ENCODE measurements at places on chromosomes 3 and 15.

DNA sequence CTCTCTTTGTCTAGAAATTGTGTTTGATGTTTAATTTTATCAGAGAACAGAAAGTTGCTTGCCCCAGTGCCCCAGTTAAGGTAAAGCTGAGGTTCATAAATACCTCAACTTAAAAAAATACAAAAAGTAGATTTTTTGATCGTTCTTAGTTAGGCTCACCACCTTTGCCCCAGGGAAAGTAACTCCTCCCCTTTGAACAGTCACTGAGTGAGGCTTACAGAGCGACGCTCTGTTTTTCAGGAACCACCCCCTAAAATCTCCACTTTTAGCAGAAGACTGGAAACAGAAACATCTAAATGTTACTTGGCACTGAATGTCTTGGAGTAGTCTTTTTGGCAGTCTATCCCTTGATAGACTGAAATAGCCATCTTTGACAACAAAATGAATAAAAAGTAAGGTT, 24.9 kb downstream of the BLM start:
- DNase-seq = no peak

DNA sequence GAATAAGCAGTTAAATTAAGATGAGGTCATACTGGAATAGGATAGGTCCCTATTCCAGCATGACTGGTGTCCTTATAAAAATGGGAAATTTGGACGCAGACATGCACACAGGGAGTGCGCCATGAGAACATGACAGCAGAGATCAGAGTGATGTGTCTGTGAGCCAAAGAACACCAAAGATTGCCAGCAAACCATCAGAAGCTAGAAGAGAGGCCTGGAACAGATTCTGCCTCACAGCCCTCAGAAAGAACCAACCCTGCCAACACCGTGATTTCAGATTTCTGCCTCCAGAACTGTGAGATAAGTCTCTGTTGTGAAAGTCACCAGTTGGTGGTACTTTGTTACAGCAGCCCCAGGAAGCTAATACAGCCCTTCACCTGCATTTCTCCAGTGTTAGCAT, 34.7 kb downstream of the EPHB1 start:
- DNase-seq = no peak

GRCh38 chr3:150515210-150515609, 31.1 kb downstream of the SERP1 start:
- DNase-seq = no peak

DNA sequence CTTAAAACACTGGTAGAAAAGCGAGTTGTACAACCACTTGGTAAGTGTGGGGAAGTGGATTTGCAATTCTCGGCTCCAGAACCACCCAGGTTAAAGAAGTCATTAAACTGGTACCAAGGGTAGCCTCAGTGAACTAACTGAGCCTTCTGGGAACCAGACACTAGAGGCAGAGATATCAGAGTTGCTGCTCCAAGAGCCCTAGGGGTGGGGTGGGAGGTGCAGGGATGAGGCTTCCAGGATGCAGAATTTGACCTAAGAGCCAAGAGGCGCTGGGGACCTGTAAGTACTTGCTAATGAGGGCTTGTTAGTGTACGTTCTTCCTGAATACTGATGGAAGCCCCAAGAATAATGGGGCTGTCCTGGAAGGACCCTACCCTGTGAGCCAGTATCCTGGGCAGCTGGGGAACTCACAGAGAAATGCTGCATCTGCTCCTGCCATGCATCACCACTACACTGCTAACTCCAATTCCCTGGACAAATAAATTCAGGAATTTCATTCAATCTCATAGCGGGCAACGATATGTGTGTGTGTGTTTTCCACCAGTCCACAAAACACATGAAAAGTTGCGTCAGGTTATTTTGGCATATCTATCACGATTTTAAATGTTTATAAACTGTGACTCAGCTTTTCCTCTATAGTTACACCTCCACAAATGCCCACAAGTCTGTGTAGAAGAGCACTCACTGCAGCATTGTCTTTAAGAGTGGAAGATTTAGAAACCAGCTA, 23.8 kb downstream of the STIMATE start:
- no peak for DNase-seq

- DNase-seq = peak; percentile 26
Measured at GRCh38 chr3:17412950-17413530, 329.4 kb downstream of the TBC1D5 start.

DNA sequence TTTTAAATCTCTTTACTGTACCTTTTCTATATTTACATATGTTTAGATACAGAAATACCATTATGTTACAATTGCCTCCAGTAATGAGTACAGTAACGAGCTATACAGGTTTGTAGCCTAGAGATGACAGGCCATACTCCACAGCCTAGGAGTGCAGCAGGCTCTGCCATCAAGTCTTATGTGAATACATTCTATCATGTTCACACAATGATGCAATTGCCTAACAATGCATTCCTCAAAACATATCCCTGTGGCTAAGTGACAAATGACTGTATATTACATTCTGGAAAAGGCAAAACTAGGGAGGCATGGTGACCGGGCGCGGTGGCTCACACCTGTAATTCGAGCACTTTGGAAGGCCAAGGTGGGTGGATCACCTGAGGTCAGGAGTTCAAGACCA, 192.4 kb upstream of the IGF1R start:
- no peak for DNase-seq

GRCh38 chr3:154018100-154018696, 103.0 kb upstream of the ARHGEF26 start:
- peak; percentile 15 for DNase-seq

DNA sequence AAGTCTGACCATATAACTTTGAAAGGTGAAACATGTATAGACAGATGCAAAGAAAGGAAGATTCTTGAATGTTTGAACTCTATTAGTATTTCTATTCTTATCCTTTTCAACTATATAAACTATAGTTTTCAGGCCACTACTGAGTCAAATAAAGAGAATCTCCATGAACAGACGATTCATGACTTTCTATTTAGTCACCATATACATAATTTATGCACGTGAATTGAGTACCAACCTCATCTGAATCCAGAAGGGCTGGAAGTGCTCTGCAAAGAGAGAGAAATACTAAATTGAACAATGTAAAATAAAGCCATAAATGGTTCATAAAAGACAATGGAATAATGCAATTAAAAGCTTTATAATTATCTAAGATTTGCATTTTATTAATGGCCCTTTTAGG, 9.5 kb upstream of the VPS39 start:
- no peak for DNase-seq

GRCh38 chr3:66248641-66249040, 27.8 kb downstream of the SLC25A26 start:
- DNase-seq = no peak

DNA sequence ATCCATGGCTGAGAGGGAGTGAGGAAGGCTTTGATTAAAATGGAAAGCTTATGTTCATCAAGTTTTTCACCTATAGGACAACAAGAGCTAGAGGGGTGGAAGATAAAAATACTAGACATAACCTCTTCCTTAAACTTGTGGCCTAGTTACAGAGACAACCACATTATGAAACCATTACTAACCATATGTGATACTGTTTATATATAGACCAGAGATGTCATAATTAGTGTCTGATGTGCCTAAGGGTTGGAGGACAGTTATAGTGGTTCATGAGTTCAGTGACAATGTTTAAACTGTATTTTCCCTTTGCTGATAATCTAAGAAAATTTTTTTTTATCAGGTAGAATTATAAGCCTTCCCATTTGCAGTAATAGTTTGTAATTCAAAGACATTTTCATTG, 23.7 kb downstream of the PHLDB2 start:
- no peak for DNase-seq

DNA sequence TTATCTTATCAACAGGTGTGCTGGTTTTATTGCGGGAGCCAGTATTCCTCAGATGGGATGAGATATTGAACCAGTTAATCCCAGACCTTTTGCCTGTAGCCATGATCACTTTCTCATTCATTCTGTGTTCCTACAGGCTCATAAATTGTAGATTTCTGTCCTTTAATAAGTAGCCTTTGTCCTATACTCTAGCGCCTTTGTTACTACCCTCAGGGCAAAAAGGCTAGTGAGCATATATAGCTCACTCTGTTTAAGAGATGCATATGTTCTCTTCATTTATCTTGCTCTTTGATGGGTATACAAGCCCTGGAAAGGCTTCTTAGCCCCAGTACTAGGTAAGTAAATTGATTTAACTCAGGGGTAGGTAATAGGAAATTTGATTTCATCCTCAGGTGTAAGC, 95.1 kb downstream of the OXSM start:
- DNase-seq = no peak

DNA sequence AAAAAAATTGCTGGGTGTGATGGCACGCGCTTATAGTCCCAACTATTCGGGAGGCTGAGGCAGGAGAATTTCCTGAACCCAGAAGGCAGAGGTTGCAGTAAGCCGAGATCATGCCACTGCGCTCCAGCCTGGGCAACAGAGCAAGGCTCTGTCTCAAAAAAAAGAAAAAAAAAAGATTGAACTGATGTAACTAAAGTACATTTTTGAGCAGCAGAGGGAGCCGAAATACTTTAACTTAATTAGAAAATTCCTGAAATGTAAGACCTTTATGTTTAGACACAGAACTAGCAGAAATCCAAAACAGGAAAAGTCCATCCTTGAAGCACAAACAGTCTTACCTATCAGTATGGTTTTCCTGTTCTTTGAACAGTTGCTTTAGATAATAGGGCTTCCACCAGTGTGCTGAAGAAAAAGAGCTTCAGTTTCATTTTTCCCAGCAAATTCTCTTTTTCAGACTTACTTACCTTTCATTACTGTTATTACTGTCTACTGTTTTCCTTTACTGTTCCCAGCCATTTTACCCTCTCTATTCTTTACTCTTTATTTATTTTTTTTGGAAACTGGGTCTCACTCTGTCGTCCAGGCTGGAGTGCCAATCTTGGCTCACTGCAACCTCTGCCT, 33.4 kb upstream of the ZNF609 start:
- no peak for DNase-seq

DNA sequence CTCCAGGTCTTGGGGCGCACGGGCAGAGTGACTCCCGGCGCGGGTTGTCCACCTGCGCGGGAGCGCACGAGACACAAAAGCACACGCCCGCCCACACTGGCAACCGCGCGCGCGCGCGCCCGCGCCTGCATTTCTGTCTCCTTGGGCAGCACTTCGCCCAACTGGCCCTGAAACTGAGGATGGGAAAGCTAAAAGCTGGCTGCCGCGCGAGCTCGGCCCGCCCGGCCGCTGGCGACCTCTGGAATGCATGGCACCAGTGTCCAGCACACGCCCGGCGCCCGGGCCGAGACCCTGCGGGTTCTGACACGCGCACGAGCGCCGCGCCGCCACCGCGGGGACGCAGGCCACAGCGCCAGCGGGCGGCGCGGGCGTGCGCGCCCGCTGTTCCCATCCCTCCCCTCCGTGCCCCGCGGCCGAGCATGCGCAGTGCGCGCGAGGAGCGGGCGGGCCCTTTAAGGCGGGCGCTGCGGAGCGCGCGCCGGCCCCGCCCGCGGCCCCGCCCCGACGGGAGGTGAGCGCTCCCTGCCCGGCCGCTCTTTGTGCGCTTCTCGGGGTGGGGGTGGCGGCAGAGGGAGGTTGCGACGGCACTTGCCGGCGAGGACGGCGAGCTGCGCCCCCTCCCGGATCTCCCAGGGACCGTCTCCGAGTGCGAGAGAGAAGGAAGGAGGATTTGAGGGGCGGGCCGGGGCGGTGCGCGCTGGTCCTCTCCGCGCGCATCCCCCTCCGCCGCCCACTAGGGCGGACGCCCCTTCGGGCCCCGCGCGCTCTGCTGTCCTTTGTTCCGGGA, 1.0 kb upstream of the MEX3B start:
- peak; percentile 97 for DNase-seq

DNA sequence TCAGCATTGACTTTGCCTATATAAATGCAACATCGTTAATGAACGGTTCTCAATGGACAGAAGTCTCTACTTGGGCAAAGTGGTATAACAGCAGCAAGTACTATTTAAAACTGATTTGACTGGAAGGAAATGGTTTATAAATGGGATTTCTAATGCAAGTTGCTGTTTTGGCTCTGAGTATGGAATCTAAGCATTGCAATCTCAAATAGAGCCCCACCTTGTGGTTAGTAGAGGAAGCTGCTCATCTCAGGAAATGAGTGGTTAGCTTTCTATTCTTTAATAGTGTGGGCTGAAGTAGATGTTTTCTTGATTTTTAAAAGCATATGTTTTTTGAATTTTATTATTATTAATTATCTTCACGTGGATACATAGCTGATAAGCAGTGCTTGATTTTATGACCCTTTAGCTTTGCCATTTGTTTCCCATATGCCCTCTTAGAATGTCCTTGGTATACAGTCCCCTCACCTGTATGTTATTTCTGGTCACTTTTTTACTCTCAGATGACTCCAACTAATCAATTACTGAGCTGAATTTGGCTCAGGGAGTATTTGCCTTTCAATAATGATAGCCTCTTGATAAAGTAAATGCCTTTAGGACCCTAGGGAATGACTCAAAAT, 67.1 kb downstream of the OXSM start:
- peak; percentile 26 for DNase-seq

- no peak for DNase-seq
Measured at GRCh38 chr15:58608129-58608590, 141.3 kb downstream of the ADAM10 start.

- no peak for DNase-seq
Measured at GRCh38 chr15:25136119-25136518, 181.3 kb downstream of the SNRPN start.

DNA sequence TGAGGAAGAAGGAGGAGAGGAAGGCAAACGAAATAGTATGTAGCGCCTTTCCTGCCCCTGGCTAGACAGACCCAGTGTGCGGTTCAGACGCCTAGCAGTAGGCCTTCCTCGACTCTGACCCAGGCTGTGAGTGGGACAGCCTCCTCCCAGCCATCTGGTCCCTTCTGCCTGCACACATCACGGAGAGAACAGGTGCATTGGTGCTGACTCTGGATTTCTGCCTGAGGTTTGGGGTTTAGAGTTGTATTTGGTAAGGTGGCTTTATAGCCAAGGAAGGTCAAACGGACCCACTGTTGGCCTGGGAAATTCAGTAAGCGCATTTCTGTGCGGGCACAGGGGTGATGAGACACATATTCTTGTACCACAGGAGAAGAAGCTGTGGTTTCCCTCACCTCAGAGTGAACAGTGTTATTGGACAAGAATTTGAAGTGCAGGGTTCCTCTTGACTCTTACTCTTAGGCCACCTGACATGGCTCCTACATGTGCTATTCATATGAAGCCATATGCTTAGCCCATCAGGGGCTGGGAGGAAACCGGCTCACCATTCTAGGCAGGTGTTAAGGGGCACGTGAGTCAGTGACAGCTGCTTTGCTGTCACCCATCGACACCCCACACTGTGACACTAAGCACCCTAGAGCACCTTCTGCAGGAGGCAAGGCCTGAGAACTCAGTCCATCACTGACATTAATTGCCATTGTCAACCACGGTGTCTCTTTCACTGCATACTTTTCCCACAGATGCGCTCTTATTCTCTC, 143.3 kb downstream of the CHDH start:
- no peak for DNase-seq

Data from RWPE1 (cell line).